Stimulated activated CD4-positive, alpha-beta T cell treated with anti-CD3 and anti-CD28 coated beads, Interleukin-2, amount 100 ng/mL, for 4 hours (primary cell): ENCODE measurements at places on chromosomes 4 and X.

DNA sequence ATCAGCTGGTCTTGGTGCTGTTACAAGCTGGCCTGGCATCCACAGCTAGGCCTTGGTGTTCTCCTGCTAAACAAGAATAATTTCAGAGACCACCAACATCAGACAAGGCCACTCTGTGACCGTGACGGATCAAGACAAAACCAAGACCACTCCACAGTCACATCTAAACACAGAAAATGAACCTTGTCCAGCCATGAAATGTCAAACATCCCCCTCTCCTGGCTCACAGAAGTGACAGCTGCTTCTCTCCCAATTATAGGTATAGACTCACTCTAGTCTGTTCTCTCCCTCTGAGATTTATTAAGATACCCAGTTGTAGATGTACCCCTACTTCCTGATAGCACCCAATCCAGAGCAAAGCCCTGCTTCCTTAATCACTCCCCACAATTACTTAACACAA lies 40.4 kb downstream of the EFHC2 start:
- DNase-seq: no peak

DNA sequence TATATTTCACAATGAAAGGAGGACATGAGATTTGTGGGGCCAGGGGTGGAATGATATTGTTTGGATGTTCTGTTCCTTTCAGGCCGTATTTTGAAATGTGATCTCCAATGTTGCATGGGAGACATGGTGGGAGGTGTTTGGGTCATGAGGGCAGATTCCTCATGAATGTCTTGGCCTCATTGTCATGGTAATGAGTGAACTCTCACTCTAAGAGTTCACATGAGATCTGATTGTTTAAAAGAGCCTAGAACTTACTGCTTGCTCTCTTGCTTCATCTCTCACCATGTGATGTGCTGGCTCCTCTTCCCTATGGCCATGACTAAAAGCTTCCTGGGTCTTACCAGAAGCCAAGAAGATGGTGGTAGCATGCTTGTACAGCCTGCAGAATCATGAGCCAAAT lies 1183.0 kb downstream of the TECRL start:
- DNase-seq: no peak

GRCh38 chrX:22025751-22026150 lies 6.4 kb upstream of the PHEX start:
- DNase-seq: no peak

GRCh38 chr4:108377021-108377420 lies 208.3 kb upstream of the LEF1 start:
- DNase-seq: no peak

- no peak for DNase-seq
These were observed 66.3 kb downstream of the SMC1A start for GRCh38 chrX:53356186-53356585.

DNA sequence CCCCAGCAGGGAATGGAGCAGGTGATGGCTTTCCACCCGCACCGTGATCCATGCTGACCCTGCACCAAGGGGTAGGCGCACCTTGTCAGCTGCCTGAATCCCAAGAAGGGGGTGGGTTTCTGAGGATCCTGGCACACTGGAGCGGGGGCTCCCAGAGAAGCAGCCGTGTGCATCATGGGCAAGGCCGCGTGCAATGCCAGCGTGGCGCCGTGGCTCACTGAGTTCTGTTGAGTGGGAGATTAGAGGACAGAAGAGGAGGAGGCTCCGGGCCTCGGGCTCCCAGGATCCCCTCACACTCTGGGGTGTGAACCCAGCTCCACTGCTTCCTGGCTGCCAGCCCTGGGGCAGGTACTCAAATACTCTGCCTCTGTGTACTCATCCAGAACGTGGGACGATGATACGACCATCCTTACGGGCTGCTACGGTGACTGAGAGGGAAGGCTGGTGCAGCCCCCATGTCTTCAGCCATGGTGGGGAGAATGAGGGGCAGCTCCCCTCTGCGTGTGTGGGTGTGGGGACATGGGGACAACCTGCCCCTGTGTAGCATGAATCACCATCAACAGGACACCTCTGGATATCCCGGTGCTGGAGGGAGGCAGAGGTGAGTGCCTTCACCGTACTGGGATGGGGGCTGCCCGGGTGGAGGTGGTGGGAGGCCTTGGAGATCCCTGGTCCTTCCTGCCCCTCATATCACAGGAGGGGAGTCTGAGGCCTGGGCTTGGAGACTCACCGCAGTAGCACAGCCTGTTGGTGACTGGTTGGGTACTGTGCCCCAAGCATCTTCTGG lies 52.6 kb downstream of the CPZ start:
- DNase-seq: no peak

- no peak for DNase-seq
These were observed 299.9 kb downstream of the UNC5C start for GRCh38 chr4:95248720-95249425.

GRCh38 chr4:158189422-158189821 lies 16.6 kb upstream of the GASK1B start:
- no peak for DNase-seq

DNA sequence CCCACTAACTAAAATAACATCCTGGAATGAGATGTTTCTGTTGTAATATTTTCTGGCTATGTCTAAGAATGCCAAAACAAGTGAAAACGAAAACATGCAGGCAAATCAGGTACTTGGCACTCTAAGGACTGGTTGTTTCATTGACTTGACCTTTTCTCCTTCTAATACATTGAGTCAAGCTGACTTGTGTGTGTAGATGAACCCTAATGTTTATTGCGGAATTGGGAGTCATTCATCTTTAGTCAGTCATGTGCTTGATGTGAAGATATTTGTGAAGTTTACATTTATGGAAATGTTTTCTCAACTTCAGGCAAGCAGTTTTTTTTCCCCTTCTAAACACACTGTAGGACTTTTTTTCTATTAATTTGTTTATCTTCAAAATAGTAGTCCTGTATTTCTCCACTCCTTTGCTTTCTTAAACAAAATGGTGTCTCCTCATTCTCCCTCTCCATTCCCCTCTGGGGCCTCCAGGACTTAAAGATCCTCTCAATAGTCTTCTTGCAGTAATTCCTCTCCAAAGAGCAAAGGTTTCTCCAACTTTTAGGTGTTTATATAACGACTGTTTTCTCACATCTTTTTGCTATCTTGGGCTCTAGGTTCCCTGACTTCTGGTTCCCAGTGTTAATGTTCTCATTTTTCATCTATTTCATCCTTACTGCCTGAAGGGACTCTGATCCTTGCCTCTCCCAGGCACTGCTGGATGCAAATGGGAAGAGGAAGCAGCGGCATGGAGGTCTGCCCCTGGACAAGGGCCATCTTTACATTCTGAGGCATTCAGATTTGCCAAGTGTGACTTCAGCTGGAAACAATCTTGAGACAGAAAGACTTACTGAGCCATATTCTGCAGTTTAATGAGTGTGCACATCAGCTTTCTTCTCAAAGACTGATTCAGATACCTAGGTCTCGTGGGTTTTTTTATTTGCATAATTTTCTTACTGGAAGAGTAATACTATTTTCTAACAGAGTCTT lies 166.4 kb downstream of the ARHGAP6 start:
- DNase-seq: no peak

GRCh38 chr4:3655963-3656362 lies 110.2 kb upstream of the ADRA2C start:
- DNase-seq: no peak

- DNase-seq: no peak
These were observed 2343.1 kb downstream of the PCDH7 start for GRCh38 chr4:33063241-33063640.

DNA sequence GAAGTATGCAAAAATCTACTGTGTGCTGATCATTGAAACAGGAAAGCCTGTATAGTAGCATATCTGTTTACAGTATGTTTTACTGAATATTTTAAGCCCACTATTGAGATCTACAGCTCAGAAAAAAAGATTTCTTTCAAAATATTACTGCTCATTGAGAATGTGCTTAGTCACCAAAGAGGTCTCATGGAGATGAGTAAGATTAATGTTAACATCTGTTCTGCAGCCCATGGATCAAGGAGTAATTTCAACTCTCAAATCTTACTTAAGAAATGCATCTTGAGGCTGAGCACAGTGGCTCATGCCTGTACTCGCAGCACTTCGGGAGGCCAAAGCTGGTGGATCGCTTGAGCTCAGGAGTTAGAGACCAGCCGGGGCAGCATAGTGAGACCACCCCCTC lies 3.3 kb downstream of the RNF4 start:
- DNase-seq: no peak

- no peak for DNase-seq
These were observed 111.3 kb upstream of the PAQR3 start for GRCh38 chr4:79050541-79050880.

- no peak for DNase-seq
These were observed 1.6 kb upstream of the ARMCX4 start for GRCh38 chrX:101483705-101484104.
